ENCODE measurements at places on chromosomes 2 and 18. TPM values are rescaled to one million over a fixed set of nuclear protein-coding genes. Genes with fewer than 3 reads are reported as not detected.
A peak's percentile ranks its signal among the peaks of the same experiment; 100 is the strongest.

- DNase-seq = no peak
Observed at GRCh38 chr2:60961457-60961856, 56.1 kb upstream of the PEX13 start.

Gene RSAD2
- total RNA-seq = 7.5 TPM

DNA sequence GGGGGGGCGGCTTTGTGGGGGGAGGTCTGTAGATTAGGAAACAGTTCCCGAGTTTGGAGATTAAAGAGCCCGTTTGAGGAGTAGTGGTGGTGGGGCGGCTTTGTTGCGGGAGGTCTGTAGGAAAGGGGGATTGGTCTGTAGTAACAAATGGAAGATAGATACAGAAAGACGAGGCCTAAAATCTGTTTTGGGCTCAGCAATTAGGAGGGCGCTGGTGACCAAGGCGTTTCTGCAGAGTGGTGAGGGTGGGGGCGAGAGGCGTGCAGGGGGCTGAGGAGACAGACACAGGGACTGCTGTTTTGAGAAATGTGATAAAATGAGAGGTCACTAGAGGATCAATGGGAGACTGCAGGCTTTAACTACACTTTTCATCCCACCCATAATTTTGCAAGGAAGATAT lies 1.6 kb upstream of the ADNP2 start:
- DNase-seq = no peak

Gene PLGLB2
- total RNA-seq = 4.8 TPM

- DNase-seq = no peak
Observed at GRCh38 chr18:77897606-77898005, 648.0 kb downstream of the GALR1 start.

DNA sequence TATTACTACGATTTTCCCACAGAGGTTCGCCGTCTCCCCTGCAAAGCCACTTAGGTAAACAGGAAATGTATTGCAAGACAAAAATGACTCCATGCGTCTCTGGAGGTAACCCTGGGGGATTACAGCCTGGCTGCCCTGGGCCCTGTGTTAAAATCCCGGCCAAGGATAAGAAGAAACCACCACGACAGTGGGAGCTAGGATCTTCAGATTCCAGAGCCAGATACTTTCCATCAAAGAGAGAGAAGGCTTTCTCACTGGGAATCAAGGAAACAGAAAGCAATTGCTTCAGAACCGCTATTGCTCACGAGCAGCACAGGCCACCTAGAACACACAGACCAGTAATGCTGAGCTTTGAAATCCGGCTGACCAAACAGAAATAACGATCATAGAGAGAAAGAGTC lies 97.9 kb upstream of the ZNF516 start:
- no peak for DNase-seq

DNA sequence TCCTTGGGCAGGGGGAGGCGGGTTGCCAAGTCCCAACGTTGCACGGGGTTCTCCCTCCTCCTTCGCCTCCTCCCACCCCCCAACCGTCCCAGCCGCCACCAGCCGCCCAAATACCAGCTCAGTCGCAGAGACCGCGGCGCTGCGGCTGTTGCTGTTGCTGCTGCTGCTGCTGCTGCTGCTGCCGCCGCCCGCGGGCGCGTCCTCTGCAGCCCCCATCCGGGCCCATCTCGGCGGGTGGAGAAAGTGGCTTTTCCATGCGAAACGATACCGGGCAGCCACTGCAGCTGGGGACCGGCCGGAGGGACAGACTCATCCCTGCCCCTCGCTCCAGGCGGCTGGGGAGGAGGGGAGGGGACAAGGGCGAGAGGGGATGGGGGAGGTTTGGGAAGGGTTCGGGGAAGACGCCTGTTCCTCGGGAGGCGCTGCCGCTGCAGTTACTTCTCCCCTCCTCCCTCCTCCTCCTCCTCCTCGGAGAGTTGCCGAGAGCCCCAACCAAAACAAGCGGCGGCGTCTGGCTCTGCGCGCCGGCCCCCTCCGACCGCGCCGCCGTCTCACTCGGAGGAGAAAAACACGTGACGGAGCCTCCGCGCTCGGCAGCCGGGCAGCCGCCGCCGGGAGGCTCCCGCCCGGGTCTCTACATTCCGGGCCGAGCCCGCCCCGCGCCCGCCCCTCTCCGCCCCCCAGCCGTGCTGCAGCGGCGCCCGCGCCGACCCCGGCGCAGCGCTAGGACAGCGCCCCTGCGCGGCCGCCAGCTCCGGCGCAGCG lies at the start of gene IRS1:
IRS1 (minus strand) TSS at position 610 of the 765 bp plus-strand sequence. CDS start 1,082 bp downstream, outside the sequence.
- peak; percentile 85 for DNase-seq

- no peak for DNase-seq
Observed at GRCh38 chr2:195388028-195388427, 269.0 kb upstream of the SLC39A10 start.

Gene IL1B
- total RNA-seq = 23.6 TPM

DNA sequence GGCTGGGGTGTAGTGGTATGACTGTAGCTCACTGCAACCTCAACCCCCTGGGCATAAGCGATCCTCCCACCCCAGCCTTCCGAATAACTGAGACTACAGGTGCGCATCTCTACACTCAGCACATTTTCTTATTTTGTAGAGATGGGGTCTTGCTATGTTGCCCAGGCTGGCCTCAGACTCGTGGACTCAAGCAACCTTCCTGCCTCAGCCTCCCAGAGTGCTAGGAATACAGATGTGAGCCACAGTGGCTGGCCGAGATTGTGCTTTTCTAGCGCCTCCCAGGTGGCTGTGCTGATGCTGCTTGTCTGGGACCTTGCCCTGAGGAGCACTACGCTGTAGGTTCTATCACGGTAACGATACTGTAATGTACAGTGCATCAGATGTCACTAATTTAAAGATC lies 155.6 kb downstream of the AGAP1 start:
- DNase-seq = no peak

Gene ELOA2
- total RNA-seq = not detected

- DNase-seq = no peak
Observed at GRCh38 chr2:6683516-6683915, 182.2 kb downstream of the CMPK2 start.

Measured in sciatic nerve (tissue), 2 donors.